Smooth muscle cell of bladder (primary cell): ENCODE measurements at places on chromosomes 6 and 20. TPM values are rescaled to one million over a fixed set of nuclear protein-coding genes. Genes with fewer than 3 reads are reported as not detected.

The ANKRD66 gene
- total RNA-seq: not detected in 2 replicates

The RIMS4 gene
- under 0.01 TPM in 1 of 2 replicates, not detected in the other for total RNA-seq

The TSHZ2 gene
- total RNA-seq: 0.43 and 1.8 TPM in 2 replicates

The RFX6 gene
- total RNA-seq: not detected in 2 replicates
